ENCODE measurements at places on chromosomes 2 and 18.
A peak's percentile ranks its signal among the peaks of the same experiment; 100 is the strongest.

DNA sequence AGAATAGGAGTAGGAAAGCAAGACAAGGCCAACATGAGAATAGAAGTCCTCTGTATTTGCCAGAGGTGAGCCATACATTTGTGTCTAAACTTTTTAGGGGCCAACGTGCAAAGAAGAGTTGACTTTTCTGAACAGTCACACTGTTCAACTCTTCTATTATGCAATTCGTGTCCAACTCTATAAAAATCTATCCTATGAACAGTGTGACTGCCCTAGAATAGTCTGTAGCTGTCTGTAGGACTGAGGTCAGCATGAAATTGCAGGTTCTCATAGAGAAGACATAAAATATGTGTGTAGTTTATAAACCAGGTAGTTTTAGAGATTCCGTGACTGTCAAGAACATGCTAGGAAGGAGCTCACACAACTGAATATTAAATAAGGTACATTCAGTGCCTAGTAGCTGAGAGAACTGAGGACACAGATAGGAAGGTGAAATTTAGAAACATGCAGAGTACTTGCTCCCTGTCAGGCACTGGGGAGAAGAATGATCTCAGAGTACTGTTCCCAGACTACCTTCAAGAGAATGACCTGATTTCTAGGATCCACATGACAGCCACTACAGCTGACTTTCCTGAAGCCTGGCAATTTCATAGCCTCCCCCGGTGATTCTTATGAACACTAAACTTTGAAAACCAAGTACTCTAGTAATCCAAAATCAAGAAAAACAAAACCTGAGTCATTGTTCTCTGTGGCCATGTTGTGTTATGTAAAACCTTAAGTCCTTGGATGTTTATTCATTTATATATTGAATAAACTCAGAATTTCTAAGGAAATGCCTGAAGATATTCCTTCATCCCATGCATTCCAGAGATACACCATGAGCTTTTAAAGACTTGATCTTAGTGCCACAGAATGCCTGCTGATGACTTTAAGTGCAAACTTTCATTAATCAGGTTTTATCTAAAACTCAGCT lies 201.5 kb upstream of the BOD1L2 start:
- H3K4me3 ChIP-seq: no peak overlapping the region
- no peaks in the 10 kb centered on the region for H3K36me3 ChIP-seq
- no peaks in the 10 kb centered on the region for H3K27me3 ChIP-seq
- no peaks in the 10 kb centered on the region for H3K4me1 ChIP-seq
- H3K27ac ChIP-seq: peak overlapping the region; percentile 37

GRCh38 chr2:1559589-1560175 lies 146.4 kb downstream of the TPO start:
- no peak overlapping the region for H3K4me3 ChIP-seq
- H3K4me1 ChIP-seq: peaks cover 27% of the 10 kb centered on the region
- peaks cover 13% of the 10 kb centered on the region for H3K27me3 ChIP-seq

GRCh38 chr18:64201781-64202180 lies 52.9 kb upstream of the LINC00305 start:
- no peak overlapping the region for H3K27ac ChIP-seq
- no peaks in the 10 kb centered on the region for H3K27me3 ChIP-seq
- no peaks in the 10 kb centered on the region for H3K36me3 ChIP-seq
- DNase-seq: no peak
- no peaks in the 10 kb centered on the region for H3K4me1 ChIP-seq
- H3K4me3 ChIP-seq: no peak overlapping the region

DNA sequence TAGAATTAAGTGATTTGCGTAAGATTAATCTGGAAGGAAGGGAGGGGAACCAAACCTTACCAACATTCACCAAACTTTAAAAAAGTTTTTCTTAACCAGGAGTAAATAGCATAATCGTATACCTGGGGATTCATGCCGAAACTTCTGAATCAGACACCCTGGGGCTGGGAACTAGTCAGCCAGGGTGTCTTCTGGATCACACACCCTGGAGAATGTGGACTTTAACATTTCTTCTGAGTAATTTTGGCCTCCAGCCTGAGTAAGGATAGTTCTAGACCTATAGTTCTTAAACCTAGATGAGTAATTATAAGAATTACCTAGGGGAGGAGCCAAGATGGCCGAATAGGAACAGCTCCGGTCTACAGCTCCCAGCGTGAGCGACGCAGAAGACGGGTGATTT lies 44.1 kb upstream of the MEIS1 start:
- H3K27ac ChIP-seq: no peak overlapping the region
- peaks cover 3% of the 10 kb centered on the region for H3K27me3 ChIP-seq
- no peak for DNase-seq
- no peak overlapping the region for H3K4me3 ChIP-seq
- H3K36me3 ChIP-seq: no peaks in the 10 kb centered on the region
- no peaks in the 10 kb centered on the region for H3K4me1 ChIP-seq

All from heart right ventricle (tissue), 16 donors.